ENCODE measurements at places on chromosomes 5 and 9.

GRCh38 chr5:73204332-73204731, 31.3 kb downstream of the TMEM174 start:
- no peak for DNase-seq

DNA sequence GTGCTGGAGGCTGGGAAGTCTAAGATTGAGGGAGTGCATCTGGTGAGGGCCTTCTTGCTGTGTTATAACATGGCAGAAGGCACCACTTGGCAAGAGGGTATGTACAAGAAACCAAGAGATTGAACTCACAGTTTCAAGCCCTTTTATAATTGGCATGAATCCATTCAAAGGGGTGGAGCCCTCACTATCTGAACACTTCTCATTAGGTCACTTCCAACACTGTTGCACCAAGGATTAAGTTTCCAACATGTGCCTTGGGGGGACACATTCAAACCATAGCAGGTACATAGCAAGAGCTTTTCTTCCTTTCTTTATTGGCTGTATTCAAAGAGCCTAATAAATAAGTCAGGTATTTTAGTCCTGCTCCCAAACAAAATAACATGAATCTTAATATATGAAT, 62.7 kb downstream of the PRELID2 start:
- DNase-seq, result no peak

GRCh38 chr5:148906968-148907367, 80.6 kb downstream of the ADRB2 start:
- no peak for DNase-seq

- no peak for DNase-seq
These were observed 62.4 kb upstream of the FSD1L start for GRCh38 chr9:105385381-105385985.

DNA sequence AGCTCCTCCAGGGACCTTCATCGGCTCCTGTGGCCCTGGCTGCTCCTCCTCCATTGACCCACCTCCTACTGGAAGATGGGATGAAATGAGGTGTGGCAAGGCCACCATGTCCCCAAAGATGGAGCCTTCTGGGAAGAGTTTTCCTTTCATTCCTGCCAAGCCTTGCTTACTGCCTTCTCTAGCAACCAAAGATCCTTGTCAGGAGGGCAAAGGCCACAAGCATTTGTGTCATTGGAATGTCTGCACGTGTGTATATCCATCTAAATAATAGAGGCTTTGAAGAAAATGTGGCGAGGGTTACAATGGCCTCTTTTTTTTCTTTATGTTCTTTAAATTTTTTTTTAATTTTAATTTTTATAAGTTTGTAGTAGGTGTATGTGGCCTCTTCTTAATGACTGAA, 313.6 kb downstream of the ARHGEF28 start:
- DNase-seq, result no peak

GRCh38 chr9:36134761-36135505, 1.6 kb upstream of the GLIPR2 start:
- no peak for DNase-seq

GRCh38 chr5:68037546-68037945, 178.0 kb upstream of the PIK3R1 start:
- DNase-seq, result no peak

- no peak for DNase-seq
These were observed 183.7 kb downstream of the TLR4 start for GRCh38 chr9:117887941-117888340.

- DNase-seq, result no peak
These were observed 72.3 kb downstream of the GNA14 start for GRCh38 chr9:77575785-77576184.

DNA sequence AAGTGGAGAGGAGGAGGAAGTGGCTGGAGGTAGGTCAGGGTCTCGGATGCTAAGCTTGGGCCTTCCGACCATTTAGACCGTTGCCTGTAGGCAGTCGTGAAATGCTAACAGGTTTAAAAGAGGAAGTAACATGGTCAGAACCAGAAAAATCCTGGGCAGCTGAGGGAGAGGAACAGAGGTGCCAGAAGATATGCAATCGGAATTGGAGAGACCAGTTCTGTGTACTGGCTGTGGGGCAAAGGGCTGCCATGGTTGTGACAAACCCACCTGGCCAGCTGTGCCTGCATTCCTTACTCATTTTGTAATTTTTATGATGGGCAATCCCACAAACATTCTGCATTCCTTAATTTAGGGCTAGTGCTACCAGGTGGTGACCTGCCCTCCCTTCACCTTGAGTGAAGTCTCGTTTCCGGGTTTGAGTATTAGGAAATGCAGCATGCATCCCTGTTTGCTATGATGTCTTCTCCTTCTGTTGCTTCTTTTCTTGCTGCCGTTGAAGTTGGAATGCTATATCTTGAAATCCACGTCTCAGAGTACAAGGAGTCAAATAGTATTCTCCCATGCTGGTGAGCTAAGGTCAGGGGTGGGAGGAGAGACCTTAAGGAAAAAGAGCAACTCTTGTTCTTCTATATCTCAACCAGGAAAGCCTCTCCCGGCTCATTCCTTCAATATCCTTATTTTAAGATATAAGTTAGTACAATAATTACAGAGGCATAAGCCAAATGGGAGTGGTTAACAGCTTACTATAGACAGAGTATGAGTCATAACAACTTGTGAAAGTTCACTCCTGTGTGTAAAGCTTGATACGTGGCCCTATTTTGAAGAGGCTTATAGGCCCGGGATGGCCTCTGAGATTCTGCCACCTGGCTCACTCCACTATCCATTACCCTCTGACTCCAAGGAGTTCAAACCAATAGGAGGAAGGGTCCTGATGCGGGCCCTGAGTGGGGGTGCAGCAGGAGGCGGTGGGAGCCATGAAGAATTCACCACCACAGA, 37.0 kb downstream of the B4GALT1 start:
- DNase-seq, result no peak

DNA sequence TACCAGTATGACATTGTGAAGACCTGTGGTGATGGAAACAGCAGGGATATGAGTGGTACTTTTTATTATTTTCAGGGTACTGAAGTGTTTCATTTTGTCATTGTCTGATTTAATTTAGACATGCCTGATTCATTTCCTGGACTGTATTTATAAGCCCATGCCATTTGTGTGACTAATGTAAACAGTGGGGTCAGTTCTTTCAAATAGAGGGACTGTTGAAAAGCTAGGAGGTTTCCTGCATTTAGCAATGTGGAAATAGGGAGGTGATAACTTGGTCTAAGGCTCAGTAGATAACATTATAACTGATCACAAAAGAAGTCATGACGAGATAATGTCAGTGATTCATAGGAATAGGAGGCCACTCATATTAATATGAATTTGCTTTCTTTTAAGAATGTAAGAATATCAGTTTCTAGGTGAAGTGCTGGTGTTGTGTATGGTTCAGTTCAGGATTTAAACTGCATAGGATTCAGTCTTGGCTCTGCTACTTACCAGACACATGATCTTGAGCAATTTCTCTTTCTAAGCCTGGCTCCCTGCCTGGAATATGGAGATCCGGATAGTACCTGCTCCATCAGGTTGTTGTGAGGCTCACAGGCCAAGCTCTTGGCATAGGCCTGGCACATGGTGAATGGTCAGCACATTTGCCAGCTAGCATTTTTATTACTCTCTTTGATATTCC, 7.5 kb downstream of the RASGRF2 start:
- DNase-seq, result peak; percentile 50

GRCh38 chr9:111940697-111941096, 44.1 kb downstream of the UGCG start:
- DNase-seq, result no peak

DNA sequence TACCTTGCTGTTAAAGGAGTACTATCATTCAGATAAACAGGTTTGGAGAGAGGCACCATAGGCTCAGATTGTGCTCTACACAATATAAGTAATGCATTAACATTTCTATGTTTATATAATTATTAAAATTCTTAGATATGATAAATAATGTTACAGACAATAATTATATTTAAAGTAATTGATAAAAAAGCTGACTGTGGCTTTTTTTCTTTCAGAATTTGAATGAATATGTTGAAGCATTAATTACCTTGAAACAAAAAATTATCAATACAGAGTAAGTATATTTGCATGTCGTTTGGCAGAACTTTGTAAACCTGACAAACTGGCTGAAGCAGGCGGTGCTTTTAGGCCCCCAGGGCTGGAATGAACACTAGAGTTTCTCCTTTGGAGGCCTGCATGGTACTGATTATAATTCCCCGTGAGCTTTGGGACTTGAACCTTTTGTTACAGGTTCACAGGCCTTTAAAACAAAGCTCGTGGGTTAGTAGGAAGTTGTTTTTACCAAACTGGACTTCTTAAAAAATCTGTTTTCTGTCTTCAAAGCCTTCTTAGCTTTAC, 13.8 kb downstream of the ICE1 start:
- DNase-seq, result no peak

DNA sequence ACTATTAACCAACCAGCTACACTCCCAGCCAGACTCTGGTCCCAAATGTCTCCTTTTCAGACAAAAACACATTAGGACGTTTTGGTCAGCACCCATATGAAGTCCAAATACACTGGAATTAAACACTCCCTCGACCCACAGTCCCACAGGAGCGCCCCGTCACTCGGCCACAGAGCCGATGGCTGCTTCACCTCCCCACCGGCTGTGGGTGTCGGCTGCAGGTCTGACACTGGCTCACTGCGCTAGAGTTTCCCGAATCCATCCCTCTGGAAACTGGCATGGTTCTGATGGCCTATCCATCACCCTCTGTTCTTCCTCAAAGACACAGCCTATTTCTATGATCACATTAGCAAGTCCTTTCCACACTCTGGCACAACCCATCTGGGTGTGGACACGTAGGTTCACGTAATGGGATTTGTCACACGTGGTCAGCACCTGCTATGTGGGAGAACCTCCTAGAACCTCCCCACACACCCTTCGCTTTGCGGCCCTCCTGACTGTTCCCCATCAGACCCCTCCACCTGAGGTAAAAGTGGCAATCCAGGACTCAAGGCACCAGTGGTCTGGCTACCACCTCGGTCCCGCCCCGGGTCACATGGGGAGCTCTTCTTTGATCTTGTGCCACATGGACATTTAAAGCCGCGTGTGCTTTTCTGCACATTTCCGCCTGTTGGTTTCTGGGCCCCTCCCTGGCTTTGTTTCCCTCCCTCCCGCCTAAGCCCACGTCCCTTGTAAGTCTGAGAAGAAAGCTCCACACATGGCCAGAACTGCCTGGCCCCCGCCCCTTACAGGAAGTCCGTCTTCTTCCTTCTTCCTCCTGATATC, 131.1 kb upstream of the PHYKPL start:
- DNase-seq, result no peak

DNA sequence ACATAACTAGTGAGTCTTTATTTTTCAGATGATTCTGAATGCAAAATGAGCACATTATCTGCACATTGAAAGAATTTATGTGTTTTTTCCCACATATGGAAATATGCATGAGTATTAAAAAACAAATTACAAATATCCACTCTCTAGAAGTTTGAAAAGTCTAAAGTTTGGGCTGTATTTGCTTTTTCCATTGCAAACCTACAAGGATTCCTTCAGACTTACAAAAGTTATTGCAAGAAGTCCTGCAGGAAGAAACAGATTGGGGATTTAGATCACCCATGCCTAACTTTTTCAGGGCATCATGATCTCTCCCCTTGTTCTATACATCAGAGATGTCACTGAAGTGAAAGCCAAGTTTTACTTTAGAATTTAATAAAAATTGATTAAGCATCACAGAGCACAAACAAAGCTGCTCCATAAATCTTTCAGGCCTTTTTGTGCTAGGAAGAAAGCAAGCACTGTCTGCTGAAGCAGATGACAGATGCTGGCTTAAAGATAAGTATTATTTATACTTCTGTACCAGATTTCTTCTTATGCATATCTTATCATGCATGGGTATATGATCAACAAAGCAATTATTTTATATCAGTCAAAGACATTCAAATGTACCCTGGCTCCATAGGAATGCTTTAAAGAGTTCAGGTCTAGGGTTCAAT, 71.7 kb downstream of the NFIB start:
- no peak for DNase-seq

DNA sequence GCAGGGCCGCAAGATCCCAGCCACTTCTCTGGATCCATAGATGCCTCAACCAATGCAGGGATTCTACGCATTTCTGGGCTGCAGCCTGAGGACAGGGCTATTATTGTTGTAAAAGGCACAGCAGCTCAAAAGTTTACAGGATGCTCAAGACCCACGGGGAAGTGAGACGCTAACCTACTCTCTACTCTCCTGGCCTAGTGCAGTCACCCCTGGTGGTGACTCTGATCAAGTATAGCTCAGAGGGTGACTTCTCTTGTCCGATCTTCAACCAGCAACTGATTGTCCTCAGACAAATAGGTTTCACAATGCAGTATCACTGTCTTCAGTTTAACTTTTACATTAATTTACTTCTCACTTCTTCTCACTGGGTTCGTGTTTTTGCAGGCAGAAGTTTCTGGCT, 34.3 kb upstream of the ZNF354B start:
- no peak for DNase-seq

Data from GM04504 (cell line).